Activated T-helper 1 cell treated with anti-CD3 and anti-CD28 coated beads, Interleukin-12 subunit alpha, Interleukin-12 subunit beta, Interleukin-2, Interleukin-4 antibody, amounts not matched to agents 30 ng/mL and 10 ng/mL and 1 ng/mL, durations not matched to agents 14 hours and 24 hours and 36 hours (primary cell): ENCODE measurements at places on chromosomes 13 and 19.

DNA sequence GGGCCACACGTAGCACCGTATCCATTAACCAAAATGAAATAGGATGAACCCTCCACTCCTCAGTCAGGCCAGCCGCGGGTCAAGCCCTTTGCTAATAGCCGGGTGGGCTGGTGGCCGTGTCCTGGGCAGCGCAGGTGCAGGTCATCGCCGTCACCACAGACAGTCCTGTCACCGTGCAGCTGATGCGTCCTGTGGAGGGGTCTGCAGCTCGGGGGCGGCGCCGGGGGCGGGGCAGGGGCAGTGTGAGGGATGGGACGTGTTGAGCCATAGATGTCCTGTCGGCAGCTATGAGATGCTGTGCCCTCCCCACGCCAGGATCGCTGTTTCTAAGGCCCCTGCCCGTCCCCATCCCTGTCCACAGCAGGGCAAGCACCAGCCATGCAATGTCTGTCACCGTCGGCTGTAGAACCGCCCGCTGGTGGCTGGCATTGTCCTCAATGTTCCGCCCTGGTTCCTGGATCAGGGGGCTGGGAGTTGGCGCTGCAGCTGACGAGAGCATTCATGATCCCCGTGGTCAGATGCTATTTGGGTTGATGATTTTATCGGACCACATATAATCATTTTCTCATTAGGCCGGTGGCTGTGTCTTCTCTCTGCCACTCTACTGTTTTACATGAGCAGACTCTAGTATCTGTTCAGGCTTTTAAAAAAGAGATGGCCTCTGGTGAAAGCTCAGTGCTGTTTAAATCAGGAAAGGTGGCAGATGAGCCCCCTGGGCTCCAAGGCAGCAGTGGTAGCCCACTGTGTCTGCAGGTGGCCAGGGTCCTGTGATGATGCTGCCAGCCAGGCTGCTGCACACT, 126.1 kb downstream of the KDM4B start:
- DNase-seq: no peak

GRCh38 chr13:114007566-114007965, 33.7 kb upstream of the C13orf46 start:
- no peak for DNase-seq

- DNase-seq: peak; percentile 47
These were observed at the start of gene PKN1 for GRCh38 chr19:14432791-14433553. PKN1 (plus strand) TSS chr19:14433306; CDS start chr19:14433522, 216 bp downstream.

DNA sequence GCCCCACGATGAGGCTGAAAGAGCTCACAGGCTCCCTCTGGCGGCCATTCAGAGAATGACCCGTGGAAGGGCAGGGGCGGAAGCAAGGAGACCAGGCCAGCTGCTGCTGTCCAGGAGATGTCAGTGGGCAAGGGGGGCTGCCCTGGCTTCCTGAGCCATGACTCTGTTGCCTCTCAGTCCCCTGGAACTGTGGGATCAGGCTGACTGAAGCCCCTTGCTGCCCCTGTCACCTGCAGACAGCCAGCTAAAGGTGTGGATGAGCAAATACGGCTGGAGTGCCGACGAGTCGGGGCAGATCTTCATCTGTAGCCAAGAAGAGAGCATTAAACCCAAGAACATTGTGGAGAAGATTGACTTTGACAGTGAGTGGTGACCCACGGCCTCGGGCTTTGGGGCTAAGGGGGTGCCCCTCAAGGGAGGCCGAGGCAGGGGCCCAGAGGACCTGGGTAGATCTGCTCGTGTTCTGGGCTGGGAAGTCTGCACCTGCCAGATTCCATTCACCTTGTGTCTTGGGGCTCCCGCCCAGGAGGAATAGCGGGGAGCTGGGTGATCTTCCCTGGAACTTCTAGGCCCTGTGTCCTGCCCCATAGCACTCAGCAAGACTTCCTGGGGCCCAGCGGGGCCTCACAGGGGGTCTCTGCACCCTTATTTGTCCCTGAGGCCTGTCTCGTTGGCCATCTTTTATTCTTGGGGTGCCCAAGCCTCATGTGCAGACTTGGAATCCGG, 12.5 kb upstream of the ACTN4 start:
- DNase-seq: peak; percentile 68

DNA sequence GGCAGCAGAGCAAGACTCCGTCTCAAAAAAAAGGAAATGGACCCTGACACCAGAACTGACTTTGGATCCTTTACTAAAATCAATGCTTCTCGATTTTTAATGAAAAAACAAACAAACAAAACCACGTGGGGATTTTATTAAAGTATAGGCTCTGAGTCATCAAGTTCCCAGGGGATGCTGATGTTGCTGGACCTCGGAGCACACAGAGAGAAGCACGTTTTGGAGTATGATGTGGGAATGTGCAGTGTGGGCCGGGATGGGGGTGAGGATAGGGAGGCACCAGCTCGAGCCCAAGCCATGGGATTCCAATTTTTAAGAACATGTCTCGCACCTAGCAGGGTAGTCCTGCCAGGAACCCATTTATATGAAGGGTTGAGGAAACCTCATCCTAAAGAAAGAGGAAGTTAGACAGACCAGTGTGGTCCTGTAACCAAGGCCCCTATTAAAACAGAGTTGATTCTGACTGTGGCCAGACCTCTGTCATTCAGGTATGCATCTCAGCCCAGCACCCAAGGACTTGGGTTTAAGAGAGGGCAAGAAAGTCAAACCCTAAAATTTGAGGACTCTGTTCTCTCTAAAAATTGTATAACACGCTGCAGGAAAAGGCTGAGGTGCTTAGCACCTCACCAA, 6.4 kb downstream of the FLT1 start:
- no peak for DNase-seq
